ENCODE measurements at places on chromosomes 4 and X.
A peak's percentile ranks its signal among the peaks of the same experiment; 100 is the strongest.

- no peak for DNase-seq
Measured at GRCh38 chr4:123673971-123674370, 277.4 kb downstream of the SPRY1 start.

GRCh38 chr4:139188648-139189416 is 11.8 kb upstream of the ELF2 start:
- DNase-seq: no peak

- no peak for DNase-seq
Measured at GRCh38 chrX:27889878-27890277, 82.1 kb downstream of the MAGEB10 start.

DNA sequence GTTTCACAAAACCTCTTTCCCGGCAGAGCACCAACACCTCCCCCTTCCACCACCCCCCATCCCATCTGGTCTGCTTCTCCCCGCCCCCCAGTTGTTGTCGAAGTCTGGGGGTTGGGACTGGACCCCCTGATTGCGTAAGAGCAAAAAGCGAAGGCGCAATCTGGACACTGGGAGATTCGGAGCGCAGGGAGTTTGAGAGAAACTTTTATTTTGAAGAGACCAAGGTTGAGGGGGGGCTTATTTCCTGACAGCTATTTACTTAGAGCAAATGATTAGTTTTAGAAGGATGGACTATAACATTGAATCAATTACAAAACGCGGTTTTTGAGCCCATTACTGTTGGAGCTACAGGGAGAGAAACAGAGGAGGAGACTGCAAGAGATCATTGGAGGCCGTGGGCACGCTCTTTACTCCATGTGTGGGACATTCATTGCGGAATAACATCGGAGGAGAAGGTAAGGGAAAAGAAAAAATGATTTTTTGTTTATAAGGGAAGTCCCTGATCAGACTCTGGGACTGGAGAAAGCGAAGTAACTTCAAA is at the start of gene PDGFRA:
Gene PDGFRA (plus strand): TSS at position 333 of the 541 bp plus-strand sequence. CDS start 29,476 bp downstream, outside the sequence.
- peak; percentile 25 for DNase-seq

DNA sequence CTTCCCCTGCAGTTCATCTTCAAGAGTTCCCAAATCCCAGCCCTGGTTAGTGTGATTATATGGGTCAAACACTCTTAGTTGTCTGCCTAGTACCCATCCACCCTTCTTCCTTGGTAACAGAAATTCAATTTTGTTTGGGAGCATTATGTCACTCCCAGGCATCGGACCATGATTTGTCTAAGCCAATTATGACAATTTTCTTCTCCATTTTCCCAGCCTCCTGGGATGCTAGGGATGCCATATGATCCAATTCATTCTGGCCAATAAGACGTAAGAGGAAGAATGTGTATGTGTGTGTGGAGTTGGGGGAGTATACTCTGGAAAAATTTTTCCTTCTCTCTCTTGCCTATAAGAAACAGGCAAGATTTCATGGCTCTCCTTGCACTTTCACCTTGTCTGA is 465.9 kb downstream of the MID1IP1 start:
- DNase-seq: no peak

- DNase-seq: no peak
Measured at GRCh38 chrX:28847423-28847822, 260.2 kb downstream of the IL1RAPL1 start.

DNA sequence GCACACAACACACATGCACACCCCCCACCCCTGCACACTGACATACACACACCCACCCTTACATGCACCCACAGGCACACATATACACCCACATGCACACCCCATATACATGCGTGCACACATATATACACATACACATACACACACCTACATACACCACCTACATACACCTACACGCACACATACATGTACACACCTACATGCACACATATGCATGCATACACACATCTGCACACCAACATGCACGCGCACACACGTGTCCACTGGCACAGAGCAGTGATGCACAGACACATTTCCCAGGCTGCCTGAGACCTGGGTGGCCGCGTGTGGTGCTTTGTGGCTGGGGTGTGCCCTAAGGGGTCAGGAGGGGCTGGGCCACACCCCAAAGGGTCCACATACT is 31.7 kb downstream of the FGFRL1 start:
- DNase-seq: no peak

- DNase-seq: no peak
Measured at GRCh38 chr4:73753215-73753614, 12.8 kb downstream of the CXCL8 start.

GRCh38 chr4:84790769-84791565 is 175.5 kb downstream of the WDFY3 start:
- no peak for DNase-seq

DNA sequence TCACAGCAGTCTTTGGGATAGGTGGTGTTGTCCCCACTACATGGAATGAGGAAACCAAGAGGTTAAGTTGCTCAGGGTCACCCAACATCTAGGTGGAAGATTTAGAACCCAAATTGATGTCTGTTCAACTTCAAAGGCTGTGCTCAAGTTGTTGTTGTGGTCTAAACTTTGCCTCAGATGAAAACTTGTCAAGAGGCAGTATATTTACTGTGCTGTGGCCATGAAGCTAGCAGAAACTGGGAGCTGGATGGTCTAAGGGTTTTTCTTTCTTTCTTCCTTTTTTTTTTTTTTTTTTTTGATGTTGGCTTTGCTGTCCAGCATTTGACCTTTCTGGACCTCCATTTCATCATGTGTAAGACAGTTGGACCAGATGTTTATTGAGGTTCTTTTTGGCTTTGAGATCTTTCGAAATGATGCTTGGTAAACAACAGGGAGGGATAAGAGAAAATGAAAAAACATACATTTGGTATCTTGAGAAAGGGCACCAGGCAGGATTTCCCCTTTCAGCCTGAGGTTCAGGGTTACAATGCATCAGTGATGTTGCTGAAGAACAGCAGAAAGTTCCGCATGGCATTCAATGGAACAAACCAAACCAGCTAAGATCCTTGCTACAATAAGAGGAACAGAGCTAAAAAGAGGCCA is 166.2 kb upstream of the RPS6KA3 start:
- no peak for DNase-seq

DNA sequence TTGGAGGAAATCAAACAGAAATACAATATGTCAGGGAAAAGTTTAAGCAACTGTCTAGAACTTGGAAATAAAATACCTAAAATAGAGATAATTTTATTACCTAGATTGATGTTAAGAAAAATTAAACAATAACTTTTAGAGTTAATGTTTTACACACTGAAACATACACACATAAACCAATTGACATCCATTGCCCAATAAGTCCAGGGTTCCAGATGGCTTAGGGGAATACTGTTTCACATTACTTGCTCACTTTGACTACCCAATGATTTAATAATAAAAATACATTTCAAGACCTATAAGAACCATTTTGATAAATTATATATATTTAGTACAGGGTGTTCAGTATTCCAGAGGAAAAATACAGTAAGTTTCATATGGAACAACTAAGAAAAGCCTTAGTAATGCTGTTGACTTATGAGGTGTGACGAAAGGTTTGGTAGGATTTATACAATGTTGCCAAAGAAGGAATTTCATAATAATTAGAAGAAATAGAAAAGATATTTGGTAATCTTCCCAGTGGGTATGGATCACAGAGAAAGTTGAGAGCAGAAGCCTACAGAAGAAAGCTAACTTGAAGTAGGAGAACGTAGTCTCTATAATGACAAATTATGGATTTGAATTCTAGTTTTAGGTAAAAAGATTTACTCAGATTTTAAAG is 23.0 kb upstream of the UGT2B4 start:
- no peak for DNase-seq

DNA sequence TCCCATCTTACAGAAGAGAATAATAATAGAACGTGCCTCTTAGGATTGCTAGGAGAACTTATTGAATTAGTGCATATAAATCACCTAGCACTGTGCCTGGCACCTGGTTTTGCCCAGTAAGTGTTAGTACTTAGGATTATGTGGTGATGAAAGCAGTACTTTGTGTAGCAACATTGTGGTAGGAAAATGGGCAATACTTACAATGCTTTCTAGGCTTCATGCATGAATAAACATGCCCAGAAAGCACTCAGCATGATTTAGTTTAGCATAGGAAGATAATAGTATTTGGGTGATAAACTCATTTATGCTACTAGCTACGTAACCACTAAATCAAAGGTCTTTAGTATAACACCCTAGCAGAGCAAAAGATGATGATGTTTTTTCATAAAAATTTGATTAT is 105.6 kb downstream of the NEUROG2 start:
- DNase-seq: no peak

DNA sequence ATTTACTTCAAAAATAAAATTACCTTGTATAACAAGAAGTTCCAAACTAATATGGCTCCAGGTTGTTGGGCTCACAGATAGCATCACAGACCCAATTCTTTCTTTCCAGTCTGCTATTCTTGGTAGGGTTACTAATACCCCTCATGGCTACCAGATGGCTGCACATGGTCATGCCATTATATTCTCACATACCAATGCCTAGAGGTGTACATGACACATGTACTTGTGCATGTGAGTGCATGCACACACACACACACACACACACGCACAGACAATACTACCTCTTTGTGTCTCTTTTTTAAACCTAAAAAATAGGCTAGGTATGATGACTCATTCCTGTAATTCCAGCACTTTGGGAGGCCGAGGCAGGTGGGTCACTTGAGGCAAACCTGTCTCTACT is 31.1 kb downstream of the FBXO8 start:
- no peak for DNase-seq

DNA sequence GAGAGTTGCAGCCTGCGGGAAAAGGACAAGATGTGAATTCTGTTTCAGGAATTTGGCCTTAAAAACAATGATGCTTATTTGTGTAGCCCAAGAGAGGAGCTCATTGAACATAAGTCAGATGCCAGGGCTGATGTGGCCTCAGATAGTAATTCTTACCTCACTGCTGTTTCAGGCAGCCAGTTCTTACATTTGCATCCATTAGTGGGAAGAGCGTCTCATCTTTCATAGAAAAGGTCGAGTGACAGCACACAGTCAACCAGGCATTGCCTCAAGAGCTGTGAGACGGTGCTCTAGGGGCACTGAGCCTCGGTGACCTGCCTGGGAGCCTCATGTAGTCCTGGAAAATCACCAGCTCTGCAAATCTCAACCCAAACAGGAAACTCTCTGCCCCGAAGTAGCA is 174.9 kb upstream of the FRG1 start:
- DNase-seq: no peak

DNA sequence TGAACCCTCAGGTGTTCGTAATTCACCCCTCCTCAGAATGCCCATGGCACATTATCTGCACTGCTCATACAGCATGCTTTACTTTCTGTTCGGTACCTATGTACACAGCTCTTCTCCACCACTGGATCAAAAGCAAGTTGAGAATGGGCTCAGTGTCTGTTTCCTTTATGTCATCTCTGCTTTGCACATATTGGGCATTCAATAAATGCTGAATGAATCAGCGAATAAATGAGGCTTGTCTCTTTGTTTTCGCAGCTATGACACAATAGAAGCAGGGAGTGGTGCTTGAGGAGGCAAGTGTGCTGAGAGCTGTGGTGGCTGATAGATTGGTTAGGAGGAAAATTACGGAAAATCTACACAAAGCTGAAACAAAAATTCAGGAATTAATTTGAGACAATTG is 109.1 kb upstream of the VMA21 start:
- no peak for DNase-seq

DNA sequence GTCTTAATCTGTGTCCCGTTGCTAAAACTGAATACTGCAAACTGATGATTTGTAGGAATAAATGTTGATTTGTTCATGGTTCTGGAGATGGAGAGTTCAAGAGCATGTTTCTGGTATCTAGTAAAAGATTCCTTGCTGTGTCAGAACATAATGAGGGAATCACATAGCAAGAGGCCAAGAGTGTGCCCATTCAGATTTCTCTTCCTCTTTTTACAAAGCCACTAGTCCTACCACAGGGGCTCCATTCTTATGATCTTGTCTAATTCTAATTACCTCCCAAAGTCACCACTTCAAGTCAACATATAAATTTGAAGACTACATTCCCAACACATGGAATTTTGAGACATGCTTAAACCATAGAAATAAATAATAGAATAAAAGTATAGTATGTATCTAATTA is 608.8 kb upstream of the EPHA5 start:
- no peak for DNase-seq

GRCh38 chr4:80266902-80267380 is 477 bp downstream of the FGF5 start:
- no peak for DNase-seq

DNA sequence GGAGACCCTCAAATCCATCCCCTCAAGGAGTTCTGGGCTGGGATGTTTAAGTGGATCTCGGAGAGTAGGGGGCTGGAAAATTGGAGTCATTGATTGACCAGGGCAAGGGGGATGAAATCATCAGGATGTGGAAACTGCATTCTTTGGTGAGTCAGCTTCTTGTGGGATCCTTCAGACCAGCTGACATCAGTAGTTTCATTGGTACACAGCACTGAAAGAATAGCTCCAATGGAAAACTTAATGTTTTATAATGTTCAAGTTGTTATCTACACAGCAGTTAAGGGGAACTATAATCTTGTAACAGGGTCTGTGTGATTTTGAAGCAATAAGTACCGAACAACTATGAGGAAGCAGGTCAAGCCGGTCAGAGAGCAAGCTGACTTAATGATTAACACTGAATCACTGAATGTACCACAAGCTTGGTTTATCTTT is 506.1 kb downstream of the RPA4 start:
- no peak for DNase-seq

GRCh38 chrX:21741869-21742701 is 15.8 kb downstream of the SMPX start:
- DNase-seq: no peak

DNA sequence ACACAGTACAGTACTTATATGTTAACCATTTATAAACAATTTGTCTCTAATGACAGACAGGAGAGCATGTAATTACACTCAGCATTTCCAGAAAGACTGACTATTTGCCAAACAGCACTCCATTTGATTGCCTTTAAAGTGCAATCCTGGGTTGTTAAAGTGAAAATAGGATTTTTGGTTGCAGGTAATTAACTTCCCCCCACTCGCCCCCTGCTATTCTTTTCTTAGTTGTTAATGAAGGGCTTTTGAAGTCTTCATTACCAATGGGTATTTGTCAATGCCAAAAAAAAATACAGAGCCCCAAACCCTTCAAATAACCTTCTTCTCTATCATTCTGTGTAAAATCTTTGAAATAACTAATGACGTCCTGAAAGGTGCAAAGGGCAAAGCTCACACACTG is 825.6 kb downstream of the STPG2 start:
- no peak for DNase-seq

GRCh38 chr4:8047837-8048678 is 108.4 kb upstream of the AFAP1 start:
- DNase-seq: no peak

DNA sequence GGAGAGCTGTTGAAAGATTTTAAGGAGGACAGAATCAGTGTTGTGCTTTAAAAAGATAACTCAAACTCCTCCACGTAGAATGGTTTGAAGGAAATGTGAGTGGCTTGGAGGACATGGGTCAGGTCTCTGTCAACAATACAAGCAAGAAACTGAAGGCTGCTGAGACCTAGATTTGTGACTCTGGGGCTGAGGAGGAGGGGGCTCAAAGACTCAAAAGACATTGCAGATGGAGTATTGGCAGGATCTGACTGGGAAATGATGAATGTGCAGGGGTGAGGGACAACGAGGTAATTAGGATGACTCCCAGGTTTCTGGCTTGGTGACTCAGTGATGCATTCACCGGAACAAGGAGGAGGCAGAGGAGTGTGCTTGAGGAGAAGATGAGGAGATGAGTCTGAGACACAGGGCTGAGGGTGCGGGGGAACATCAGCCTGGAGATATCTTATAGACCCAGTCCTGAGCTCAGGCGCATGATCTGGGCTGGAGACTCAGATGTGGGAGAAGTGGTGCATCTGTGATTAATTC is 3.3 kb upstream of the RPS4X start:
- no peak for DNase-seq

GRCh38 chr4:107083-107443 is 17.2 kb upstream of the ZNF718 start:
- DNase-seq: no peak

GRCh38 chr4:139745111-139745639 is 79.6 kb downstream of the MGST2 start:
- DNase-seq: no peak
